ENCODE measurements at places on chromosomes 6 and 20.
A peak's percentile ranks its signal among the peaks of the same experiment; 100 is the strongest.

DNA sequence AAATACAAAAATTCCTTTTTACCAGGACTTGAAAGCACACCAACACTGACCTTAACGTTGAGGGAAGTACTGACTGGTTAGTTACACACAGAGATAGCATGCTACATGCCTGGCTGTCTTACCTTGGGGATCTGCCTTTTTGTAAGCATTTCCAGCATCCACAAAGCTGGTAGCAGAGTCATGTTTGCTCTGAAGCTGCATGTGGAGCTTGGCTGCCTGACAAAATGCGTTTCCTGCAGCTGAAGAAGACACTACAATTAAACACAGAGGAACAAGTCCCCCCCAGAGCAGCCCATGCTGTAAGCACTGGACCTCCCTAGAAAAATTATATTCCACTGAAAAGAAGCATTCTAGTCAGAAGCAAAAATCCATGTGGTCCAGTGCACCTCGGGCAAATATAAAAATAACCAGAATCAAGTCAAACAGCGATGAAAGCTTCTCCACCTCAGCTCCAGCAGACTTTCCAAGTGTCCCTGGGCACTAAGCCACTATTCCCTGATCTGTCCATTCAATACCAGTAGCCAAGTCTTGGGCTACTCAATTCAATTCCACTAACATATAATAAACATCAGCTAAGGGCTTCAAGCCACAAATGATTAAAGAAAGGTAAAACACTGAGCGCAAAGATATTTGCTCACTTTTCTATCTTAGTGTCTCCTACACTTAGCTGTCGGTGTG, 24.2 kb downstream of the NAPB start:
- DNase-seq = no peak

- no peak for DNase-seq
Observed at GRCh38 chr20:47468290-47469050, 33.2 kb upstream of the NCOA3 start.

- no peak for DNase-seq
Observed at GRCh38 chr6:38784506-38785235, 69.6 kb downstream of the DNAH8 start.

GRCh38 chr6:147579667-147580066, 71.2 kb downstream of the SAMD5 start:
- no peak for DNase-seq

GRCh38 chr6:89853068-89853467, 23.4 kb downstream of the CASP8AP2 start:
- no peak for DNase-seq

GRCh38 chr6:132310921-132311320, 90.4 kb downstream of the MOXD1 start:
- no peak for DNase-seq

DNA sequence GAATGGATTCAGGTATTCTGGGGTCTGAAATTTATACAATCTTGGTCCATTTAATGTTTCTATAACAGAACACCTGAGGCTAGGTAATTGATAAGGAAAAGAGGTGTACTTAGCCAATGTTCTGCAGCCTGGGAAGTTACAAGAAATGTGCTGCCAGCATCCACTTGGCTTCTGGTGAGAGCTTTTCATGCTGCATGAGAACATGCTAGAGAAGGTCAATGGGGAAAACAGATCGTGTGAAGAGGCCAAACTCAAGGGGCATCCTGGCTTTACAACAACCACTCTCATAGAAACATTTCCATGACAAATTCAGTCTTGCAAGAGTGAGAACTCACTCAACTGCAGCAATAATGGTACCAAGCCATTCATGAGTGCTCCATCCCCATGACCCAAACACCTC, 16.8 kb downstream of the IL22RA2 start:
- no peak for DNase-seq

DNA sequence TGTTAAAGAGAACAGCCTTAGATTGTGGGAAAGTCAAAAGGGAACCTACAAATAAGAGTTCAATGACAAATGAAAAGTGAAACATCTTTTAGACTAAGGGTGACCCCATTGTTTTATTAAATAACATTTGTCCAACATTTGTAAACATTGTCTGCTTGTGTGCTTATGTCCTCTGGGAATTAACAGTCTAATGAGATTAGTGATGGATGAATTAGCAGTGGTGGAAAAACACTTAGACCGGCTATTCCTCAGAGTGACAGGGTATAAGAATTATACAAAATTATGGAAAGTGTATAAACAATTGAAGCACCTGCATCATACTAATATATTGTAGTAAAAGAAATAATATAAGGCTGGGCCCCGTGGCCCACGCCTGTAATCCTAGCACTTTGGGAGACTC, 29.3 kb upstream of the HFE start:
- DNase-seq = no peak

DNA sequence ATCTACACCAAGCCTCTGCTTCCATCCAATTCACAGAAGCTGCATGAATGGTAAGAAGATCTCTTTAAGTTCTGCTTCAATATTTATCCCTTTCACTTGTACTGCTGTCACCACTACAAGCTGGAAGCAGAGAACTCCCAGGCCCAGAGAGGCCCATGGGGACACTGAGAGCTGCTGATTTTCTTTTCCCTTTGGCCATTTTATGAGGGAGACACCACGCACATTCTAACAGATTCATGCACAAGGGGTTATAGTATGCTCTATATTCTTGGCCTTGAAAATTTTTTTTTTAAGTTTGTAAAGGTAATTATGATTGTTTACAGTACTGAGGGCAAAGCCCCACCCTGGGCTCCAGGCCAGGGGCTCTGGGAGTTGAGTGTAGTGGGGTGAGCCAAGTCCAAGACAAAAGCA, 88.4 kb downstream of the MYB start:
- DNase-seq = no peak

- DNase-seq = no peak
Observed at GRCh38 chr6:110484321-110484720, 7.9 kb upstream of the SLC22A16 start.

DNA sequence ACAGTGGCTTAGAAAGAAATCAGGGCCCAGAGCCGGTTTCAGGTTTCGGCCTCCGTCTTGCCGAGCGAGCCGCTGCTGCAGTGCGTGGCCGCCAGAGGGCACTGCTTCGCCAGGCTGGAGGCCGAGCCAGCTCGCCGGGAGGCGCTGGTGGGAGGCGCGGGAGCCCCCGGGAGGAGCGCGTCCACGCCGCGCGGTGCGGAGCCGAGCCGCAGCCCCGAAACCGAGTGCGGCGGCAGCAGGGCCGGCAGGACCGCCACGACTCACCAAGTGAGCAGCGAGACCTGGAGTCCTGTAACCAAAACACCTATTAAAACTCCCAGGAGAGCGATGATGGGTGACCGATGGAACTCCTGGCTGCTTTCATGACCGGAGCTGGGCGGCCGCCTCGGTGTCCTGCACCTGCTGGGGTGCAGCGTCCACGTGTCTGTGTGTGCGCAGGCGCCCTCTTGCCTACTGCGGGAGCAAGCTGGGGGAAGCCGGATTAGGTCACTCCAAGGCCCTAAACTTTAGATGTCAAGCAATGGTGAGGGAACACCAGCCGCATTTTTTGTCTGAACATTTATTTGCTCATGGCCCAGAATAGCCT, 186.9 kb upstream of the UST start:
- DNase-seq = peak; percentile 59

DNA sequence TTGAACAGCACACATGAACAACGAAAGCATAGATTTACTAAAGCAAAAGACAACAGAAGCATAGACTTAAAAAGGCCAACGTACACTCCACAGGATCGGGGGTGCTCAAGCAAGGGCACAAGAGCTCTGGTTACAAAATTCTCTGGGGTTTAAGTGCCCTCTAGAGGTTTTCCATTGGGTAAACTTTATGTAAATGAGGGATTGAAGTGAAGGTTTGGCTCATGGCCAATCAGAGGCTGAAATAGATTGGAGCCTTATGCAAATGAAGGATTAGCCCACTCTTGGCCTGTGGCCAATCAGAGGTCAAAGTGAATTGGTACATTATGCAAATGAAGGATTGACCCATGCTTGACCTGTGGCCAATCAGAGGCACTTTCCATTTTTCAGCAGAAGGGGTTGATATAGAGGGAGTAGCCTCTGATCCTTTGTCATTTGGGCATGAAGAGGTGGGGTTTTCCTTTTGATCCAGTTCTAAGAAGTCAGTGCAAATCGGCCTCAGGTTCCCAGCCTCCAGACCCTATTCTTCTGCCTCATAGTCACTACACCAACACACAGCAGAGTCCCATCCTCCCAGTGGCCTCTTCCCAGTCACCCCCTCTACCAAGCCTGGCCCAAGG, 244.9 kb downstream of the THBS2 start:
- peak; percentile 68 for DNase-seq

GRCh38 chr20:49983123-49983847, 505 bp downstream of the SNAI1 start:
- DNase-seq = no peak

DNA sequence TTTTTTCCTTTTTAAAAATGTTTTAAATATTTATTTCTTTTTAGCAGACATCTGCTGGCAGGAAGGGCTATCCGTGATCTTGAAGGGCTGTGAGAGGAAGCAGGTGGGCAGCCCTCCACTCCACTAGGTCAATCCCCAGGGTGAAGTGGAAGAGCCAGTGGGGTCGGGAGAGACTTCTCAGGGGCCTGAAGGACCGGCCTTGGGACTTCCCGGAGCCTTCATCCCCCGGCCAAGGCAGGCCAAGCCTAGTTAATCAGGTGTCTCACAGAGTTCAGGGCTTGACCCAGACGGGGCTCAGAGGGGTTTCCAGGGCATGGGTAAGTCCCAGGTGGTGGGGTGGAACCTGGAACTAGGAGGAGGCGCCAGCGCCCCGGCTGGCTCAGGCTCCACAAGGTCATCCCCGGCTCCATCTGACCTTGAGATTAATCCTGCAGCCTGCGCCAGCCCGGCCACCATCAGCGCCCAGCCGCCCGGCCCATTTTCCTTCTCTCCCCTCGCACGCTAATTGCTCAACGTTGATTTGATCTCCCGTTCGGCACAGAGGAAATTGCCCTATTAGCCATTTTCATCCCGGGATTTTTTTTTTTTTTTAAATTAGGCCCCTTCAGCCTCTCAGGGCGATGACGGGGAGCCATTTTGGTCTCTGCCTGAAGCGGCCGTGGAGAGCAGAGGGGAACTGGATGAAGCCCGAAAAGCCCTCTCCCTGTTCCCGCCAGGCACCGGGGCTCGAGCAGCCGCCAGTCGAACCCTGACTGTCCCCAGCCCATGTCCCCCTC, 44.4 kb downstream of the MDFI start:
- DNase-seq = peak; percentile 22

GRCh38 chr6:109315341-109316110, 66.7 kb downstream of the CD164 start:
- no peak for DNase-seq

GRCh38 chr6:125273965-125274364, 27.8 kb downstream of the HDDC2 start:
- DNase-seq = no peak

DNA sequence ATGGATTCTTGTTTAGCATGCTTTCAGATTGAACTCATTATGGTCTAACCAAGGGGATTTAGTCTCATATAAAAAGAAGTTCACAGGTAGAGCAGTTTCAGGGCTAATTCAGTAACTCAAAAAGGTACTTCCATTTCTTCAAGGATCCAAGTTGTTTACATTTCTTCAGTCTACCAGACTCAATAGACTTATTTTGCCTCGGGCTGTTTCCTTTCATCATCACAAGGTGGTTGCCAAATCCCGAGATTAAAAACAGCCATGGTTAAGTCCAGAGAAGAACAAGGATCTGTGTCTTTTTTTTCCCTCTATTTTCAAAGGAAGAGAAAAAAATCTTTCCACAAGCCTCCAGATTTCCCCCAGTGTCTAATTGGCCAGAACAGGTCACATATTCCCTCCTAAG, 69.8 kb upstream of the SNX9 start:
- no peak for DNase-seq

DNA sequence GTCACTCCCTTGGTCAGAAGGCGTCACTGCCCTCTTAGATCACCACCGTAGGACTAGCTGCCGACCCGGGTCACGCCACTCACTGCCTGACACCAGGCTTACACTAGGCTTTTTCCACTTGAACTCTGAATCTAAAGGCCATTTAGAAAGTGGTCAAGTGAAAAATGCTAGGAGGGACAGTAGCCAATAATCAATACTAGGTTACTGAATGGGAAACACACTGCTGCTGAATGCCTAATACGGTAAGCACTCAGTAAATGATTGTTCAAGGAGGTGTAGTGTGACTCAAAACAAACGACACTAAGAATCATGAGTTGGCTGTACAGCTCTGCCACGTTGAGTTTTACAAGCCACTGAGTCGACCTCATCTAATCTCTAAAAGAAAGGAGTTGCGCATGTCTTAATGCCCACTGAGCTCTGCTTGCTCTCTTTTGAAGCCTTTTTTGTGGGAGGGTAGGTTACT, 760 bp upstream of the IBTK start:
- no peak for DNase-seq

Measured in mesendoderm (in vitro differentiated cells).